Activated T-helper 17 cell treated with anti-CD3 and anti-CD28 coated beads, Interleukin-2, amount 50 U/mL, for 72 hours (primary cell): ENCODE measurements at places on chromosomes 5 and 9.

DNA sequence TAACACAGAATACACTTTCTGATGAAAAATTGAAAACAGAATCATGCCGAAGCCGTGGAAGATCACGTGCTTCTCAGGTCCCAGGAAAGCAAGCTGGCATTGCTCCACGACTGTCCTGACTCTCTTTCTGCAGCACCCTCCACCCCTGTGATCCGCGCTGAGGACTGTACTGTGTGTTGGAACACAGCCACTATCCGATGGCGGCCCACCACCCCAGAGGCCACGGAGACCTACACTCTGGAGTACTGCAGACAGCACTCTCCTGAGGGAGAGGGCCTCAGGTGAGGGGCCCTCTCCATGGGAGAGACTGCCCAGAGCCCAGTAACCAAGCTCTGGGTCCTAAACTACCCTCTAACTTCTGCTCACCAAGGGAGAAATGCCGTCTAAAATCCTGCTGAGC is 73.3 kb downstream of the CMYA5 start:
- no peak for ATAC-seq

- no peak for ATAC-seq
Observed at GRCh38 chr9:74309654-74310053, 187.5 kb upstream of the RORB start.

GRCh38 chr5:141675672-141676071 is 6.4 kb downstream of the ARAP3 start:
- ATAC-seq, result no peak

GRCh38 chr5:31809050-31809870 is 170.3 kb downstream of the PDZD2 start:
- peak; percentile 43 for ATAC-seq

DNA sequence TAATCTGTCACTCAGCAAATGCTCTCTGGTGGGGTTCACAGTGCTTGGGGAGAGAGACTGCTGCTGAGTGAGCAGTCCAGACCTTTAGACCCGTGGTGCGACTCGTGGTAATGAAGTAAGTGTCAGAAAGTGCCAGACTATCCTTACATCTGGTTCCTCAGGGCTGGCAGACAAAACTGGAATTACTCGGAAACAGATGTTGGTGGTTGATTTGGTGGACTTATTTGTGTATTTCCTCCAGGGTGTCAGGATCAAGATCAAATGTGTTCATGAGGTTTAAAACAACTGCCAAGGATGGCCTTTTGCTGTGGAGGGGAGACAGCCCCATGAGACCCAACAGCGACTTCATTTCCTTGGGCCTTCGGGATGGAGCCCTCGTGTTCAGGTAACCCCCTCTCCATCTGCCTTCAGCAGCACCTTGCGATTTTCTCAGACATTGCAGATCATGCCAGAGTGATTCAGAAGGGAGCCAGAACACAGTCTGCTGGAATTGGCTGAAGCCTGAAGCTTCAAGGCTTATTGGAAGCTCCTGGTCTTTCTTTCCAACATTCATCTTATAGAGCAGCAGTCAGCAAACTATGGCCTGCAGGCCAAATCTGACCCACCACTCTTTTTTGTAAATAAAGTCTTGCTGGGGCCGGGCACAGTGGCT is 105.2 kb downstream of the LIFR start:
- no peak for ATAC-seq
